ENCODE measurements at places on chromosomes 16 and 17.

- H3K4me1 ChIP-seq = peaks cover 30% of the 10 kb centered on the region
- no peak overlapping the region for H3K4me3 ChIP-seq
- no peak overlapping the region for H3K27ac ChIP-seq
- no peak for DNase-seq
- H3K36me3 ChIP-seq = no peaks in the 10 kb centered on the region
Measured at GRCh38 chr17:14557480-14557879, 256.6 kb downstream of the HS3ST3B1 start.

DNA sequence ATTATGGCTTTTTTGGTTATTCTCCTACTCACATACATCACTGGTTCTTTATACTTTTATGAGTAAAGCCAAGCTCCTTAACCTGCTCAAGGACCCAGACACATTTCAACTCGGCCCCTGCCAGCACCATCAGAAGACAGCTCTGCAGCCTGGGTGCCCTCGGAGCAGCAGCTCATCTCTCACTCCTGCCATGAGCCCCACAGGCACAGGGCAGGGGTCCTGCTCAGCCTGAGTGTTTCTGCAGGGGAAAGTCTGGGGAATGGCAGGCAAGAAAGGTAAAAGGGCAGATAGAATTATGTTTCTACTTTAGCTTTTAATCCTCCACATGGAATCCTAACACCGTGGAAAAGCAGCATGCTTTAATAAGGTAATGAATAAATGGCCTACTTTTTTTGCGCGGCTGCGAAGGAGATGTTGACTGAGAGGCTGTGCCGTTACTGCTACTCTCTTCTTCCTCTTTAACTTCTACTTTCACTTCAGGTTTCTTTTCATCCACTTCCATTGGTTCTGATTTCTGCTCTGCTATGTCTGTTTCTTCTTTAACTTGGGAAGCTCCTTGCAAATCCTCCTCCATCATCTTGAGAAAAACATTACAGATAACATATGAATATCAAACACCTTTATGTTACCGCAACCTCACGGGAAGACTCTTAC is 50.1 kb upstream of the TRAP1 start:
- H3K4me1 ChIP-seq = peaks cover 12% of the 10 kb centered on the region
- no peak overlapping the region for H3K4me3 ChIP-seq
- DNase-seq = no peak
- H3K27me3 ChIP-seq = peaks cover 6% of the 10 kb centered on the region
- peaks cover 48% of the 10 kb centered on the region for H3K36me3 ChIP-seq

DNA sequence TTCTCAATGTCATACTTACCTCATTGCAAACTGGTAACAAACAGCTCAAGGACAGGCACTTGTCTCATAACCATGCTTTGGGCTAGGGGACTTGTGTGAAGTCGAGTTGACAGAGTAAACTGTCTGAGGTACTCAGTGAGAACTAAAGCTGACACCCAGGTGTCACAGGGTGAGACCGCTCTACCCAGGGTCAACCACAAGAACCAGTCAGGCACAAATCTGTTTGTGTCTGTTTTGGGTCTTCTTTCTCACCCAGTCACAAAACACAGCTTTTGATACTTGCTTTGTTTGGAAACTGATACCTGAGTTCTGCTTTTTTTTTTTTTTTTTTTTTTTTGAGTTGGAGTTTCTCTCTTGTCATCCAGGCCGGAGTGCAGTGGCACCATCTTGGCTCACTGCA is 161.1 kb downstream of the STX8 start:
- peaks cover 6% of the 10 kb centered on the region for H3K36me3 ChIP-seq
- H3K4me1 ChIP-seq = peaks cover 26% of the 10 kb centered on the region
- DNase-seq = peak; percentile 35
- H3K27ac ChIP-seq = no peak overlapping the region
- H3K4me3 ChIP-seq = peak overlapping the region; percentile 32

DNA sequence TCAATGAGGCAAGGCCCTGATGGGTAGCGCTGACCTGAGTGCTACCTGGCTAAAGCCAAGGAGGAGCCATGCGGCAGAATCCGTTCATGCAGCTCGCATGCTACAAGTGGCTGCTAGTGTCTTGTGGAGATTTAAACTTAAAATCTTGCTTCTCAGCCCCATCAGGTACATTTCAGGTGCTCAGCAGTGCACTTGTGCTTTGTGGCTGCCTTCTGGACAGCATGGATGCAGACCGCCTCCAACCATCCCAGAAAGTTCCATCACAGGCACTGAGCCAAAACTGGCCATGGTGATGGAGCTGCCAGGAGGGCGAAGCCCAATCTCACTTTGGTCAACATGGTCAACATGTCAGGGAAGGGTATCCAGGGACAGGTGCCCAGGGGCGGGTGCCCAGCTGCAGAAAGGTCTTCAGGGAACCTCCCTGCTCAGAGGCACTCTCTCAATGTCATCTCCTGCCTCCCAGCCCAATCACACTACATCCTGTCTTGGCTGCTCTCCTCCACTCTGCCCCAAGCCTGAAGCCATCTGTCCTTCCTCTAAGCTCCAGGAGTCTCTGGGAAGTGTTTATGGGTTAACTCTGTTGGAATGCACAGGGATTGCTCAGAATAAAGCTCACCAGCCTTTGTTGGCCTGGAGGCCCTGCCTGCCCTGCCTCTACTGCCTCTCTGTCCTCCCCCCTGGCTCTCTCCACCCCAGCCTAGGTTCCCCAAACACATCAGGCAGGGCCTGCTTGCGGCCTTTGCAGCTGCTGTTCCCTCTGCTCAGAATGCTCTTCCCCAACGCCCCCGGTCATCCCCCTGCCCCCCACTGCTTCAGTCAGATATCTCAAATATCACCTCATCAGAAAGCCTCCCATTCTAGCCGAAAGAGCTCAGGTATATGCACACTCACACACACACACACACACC is 18.3 kb upstream of the TNFRSF13B start:
- peak overlapping the region; percentile 25 for H3K4me3 ChIP-seq
- H3K27ac ChIP-seq = peak overlapping the region; percentile 97
- H3K4me1 ChIP-seq = peaks cover 31% of the 10 kb centered on the region
- no peak for DNase-seq
- peaks cover 12% of the 10 kb centered on the region for H3K27me3 ChIP-seq

DNA sequence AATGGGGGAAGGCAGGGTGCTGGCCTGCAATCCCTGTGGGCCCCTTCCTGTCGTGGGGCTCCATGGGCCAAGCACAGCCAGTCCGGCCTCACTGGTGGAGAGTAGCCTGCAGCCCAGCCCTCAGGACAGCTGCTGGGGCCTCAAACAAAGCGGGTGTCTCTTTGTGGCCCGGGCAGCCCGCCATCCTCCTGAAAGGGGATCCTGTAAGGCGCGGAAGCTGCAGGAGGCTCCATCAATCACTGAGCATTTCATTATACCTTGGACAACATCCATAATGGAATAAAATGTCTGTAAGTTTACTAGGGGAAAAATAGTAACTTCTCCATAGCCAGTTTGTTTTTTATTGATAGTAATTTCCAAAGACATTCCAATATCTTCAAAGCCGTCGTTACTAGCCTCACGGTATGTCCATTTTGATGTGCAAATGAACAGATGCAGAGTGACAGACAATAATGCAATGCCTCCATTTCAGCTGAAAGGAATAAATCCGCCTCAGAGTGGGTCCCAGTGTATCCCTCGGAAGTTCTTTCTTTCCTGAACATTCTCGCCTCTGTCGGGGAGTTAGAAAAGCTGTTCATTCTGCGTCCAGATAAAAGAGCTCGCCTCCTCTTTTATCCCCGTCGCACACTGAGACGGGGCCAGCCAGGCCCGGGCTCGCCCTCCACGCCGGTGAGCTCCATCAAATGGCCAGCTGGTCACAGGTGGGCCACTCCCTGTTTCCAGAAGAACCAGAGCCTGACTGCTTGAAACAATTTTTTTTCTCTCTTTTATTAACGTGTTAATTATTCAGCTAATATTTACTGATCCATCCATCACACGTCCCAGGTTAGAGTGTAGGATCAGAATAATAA is 14.4 kb downstream of the WSCD1 start:
- no peaks in the 10 kb centered on the region for H3K27me3 ChIP-seq
- H3K27ac ChIP-seq = no peak overlapping the region
- H3K4me1 ChIP-seq = no peaks in the 10 kb centered on the region
- H3K4me3 ChIP-seq = no peak overlapping the region
- no peak for DNase-seq

Measured in immature natural killer cell (primary cell).